ENCODE measurements at places on chromosomes 6 and 20.

- DNase-seq, result no peak
These were observed 40.0 kb upstream of the SLC2A12 start for GRCh38 chr6:134092449-134092848.

GRCh38 chr6:14987490-14987889 lies 258.4 kb upstream of the JARID2 start:
- no peak for DNase-seq

GRCh38 chr20:32577023-32577422 lies 8.1 kb downstream of the NOL4L start:
- no peak for DNase-seq

DNA sequence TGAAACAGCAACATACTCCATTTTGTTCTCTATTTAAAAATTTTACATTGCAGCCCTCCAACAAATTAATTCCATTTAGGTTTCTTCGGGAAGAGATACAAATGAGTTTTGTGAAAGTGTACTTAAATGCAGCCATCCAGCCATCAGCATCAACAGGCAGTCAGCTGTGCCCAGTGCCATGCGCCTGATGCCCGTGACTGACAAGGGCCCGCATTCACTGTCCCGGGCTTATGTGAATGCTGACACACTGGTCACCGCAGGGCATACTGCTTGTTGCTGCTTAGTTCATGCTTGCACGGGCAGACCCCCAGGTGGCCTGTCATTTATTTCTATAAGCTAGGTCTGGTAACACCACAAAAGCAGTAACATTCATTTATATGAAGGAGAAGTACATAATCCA lies 224.9 kb upstream of the QKI start:
- no peak for DNase-seq

GRCh38 chr20:34052414-34052813 lies 58.7 kb downstream of the RALY start:
- DNase-seq, result no peak

DNA sequence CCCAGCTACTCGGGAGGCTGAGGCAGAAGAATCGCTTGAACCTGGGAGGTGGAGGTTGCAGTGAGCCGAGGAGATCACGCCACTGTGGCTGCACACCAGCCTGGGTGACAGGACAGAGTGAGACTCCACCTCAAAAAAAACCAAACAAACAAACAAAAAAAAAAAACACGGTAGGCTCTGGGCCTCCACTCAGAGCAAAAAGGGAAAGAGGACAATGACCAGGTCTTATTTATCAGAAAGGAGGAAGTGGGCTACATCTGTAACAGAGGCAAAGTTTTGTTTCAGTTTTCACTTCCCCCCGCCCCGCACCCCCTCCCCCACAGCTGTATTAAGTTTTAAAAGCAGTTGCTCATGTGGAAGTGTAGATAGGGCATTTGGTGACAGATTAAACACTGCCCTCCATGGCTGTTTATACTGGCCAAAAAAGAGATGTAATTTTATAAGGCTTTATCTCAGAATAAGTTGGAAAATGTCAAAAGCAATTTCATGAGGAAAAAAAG lies 114.6 kb downstream of the RCAN2 start:
- DNase-seq, result no peak

GRCh38 chr6:5443491-5443890 lies 182.2 kb downstream of the FARS2 start:
- no peak for DNase-seq

GRCh38 chr6:157143171-157143889 lies 180.0 kb downstream of the TMEM242 start:
- DNase-seq, result no peak

GRCh38 chr20:63577317-63577894 lies 3.4 kb upstream of the HELZ2 start:
- DNase-seq, result no peak

- DNase-seq, result no peak
These were observed 111.4 kb downstream of the CDH26 start for GRCh38 chr20:60069656-60070055.

- no peak for DNase-seq
These were observed 46.9 kb downstream of the MAP3K4 start for GRCh38 chr6:161038229-161039031.

GRCh38 chr6:89749918-89750317 lies 69.7 kb downstream of the MDN1 start:
- DNase-seq, result no peak

DNA sequence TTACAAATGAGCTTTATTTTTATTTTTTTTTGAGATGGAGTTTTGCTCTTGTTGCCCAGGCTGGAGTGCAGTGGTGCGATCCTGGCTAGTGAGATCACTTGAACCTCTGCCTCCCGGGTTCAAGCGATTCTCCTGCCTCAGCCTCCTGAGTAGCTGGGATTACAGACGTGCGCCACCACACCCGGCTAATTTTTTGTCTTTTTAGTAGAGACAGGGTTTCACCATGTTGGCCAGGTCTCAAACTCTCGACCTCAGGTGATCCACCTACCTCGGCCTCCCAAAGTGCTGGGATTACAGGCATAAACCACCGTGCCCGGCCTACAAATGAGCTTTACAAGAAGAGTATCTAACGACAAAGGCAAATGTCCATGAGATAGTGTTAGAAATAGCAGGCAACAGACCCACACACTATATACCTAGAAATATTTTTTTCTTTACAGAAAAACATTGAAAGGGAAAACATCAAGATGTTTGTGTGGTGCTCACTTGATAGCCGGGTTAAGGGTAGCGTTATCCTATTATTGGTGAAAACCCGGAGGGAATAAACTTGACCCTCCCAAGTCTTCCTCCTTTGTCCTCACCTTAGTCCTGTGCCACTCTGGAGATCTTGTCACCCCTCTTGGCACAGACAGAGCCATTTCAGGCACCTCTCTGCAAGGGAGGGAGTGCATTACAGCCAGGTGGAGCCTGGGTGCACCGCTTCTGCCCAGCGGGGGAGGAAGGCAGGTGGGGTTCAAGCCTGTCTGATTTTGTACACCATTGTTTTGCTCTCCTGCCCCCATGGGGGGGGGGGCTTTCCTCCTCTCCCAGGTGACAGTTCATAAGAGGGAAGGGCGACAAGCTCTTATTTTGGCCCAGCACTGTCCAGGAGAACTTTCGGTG lies 21.0 kb upstream of the AVP start:
- no peak for DNase-seq

- no peak for DNase-seq
These were observed 292.1 kb downstream of the ADGB start for GRCh38 chr6:146890644-146891434.

GRCh38 chr6:36832313-36832712 lies 6.9 kb downstream of the CPNE5 start:
- no peak for DNase-seq

DNA sequence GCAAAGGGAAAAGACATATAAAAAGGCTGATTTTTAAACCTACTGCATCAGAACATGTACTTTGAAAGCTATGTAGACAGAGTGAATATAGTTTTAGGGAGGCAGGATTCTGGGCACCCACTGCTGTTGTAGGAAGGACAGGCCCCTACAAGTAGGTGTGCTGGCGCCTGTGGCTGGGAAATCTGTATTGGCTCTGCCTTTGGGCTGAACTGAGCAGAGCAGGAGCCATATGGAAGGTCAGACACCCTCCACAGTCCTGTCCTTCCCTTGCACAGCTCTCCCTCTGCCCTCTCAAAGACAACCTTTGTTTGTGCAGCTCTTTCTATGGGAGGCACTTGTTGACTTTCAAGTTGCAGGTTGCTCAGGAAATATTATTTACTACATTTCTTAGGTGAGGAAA lies 18.4 kb upstream of the ULBP3 start:
- no peak for DNase-seq

GRCh38 chr20:54172856-54173652 lies 732 bp downstream of the CYP24A1 start:
- no peak for DNase-seq

- DNase-seq, result no peak
These were observed 244.0 kb downstream of the BTBD3 start for GRCh38 chr20:12161734-12162133.

- DNase-seq, result no peak
These were observed 11.8 kb downstream of the ENPP1 start for GRCh38 chr6:131819572-131820124.

DNA sequence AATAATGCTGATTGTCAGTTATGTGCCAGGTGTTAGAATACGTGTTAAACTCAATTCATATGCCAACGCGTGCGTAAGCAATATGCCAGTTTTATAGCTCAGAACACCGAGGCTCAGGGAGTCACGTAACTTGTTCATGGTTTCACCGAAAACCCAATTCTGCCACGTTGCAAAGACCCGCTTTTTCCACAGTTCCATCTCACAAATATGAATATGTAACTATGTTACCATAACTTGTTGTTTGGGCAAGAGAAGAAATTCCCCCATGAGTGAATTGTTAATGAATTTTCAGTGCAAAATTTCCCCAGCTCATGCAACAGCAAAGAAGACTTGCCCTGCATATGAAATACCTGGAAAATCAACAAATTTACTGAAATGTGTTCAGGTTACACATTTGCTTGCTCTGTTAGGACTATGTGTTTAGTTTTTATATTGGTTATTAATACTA lies 30.1 kb downstream of the SF3B5 start:
- no peak for DNase-seq

GRCh38 chr6:49839957-49840356 lies 26.4 kb downstream of the CRISP1 start:
- DNase-seq, result no peak

GRCh38 chr20:37381621-37382471 lies 35.9 kb downstream of the SRC start:
- DNase-seq, result no peak

DNA sequence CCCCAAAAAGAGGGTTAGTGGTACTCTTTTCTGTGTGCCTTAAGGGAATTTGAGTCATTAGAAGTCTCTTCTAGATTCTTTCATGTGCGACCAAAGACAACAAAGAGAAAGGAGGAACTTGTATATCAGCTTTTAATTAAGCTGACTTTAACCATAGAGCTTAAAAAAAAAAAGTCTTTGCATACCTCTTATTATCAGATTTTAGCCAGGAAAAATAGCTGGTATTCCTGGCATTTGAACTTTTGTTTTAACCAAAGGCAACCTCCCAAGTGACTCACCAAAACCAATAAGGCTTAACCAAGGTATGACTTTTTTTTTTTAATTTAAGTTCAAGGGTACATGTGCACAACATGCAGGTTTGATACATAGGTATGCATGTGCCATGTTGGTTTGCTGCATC lies 375.0 kb downstream of the CDC5L start:
- no peak for DNase-seq

DNA sequence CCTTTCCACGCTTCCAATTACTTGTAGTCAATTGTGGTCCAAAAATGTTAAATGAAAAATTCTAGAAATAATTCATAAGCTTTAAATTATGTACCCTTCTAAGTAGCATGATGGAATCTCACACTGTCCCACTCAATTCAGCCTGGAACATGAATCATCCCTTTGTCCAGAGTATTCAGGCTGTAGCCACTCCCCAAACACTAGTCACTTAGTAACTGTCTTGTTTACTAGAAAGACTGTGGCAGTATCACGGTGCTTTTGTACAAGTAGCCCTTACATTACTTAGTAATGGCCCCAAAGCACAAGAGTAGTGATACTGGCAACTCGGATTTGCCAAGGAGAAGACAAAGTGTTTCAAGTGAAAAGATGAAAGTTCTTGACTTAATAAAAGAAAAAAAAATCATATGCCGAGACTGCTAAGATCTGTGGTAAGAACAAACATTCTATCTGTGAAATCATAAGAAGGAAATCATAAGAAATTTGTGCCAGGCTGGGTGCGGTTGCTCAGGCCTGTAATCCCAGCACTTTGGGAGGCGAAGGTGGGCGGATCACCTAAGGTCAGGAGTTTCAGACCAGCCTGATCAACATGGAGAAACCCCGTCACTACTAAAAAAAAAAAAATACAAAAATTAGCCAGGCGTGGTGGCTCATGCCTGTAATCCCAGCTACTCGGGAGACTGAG lies 168.5 kb upstream of the SIM1 start:
- DNase-seq, result no peak

DNA sequence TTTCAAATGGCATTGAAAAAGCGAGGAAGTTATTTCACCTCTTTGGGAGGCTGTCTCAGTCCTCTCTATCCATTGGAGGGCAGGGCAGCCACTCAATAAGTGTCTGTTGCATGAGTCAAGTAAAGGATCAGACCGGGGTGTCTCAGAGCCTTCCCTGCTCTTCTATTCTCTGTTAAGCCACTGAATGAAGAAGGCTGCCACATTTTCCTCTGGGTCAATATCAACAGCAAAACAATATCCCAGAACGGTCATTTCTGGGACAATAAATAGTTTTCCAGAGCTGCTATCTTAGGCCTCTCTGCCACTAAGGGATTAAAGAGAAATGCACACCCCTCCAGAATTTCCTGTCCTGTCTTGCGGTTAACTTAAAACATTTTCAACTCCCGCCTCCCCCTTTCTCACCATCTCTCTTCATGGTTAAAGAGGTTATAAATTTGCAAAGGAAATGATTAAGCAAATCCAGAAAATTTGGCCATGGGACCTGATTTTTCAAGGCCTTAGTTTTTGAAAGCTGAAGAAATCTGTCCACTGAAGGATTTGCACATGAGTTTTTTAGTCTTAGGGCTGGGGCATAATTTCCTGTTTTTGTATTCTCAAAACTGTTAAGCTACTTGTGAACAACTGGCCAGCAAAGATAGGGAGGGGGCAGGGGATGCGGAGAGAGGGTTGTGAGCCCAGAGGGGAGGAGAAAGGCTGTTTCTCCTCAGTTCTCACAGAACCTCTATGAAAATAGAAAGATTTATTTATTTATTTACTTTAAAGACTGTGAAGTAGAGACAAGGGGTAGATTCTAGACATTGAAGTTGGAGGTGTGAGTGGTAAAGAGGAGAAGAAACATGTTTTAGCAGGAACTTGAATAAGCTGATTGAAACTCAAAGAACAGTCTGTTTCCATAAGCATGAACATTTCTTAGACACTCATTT lies 135.7 kb downstream of the BCAS1 start:
- no peak for DNase-seq

DNA sequence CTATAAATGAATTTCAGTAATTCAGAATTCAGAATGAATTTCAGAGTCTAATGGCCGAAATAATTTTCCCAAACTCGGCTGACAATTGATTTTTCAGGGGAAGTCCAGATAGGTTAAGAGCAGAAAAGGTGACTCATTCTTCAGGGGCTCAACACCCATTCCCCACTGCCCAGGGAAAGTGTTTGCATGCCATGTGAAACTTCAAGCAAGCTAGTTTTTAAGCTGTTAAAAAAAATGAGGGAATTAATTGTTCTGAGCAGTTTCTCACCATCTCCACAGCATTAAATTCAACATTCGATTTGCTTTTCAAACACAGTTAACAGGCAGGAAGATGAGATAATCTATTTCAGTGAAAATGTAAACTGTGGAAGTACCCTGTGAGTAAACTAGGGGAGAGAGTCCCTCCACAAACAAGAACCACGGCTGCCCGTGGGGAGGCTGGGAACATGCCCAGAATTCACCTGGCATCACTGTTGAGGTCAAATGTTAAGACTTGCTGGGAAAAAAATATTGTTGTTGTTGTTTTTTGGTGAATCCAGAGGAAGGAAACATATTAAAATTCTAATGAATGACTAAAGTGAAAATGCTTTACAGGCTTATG lies 650.8 kb upstream of the AGPAT4 start:
- no peak for DNase-seq
